Endothelial cell of coronary artery (primary cell): ENCODE measurements at places on chromosomes 4 and X. TPM values are rescaled to one million over a fixed set of nuclear protein-coding genes. Genes with fewer than 3 reads are reported as not detected.

Gene ASMT
- not detected in 2 replicates for total RNA-seq

Gene GSPT2
- total RNA-seq = 4.3 and 5.2 TPM in 2 replicates

Gene GAGE12F
- total RNA-seq = not detected in 2 replicates

Gene ZNF157
- not detected in 2 replicates for total RNA-seq

Gene MFAP3L
- 0.36 and 1.4 TPM in 2 replicates for total RNA-seq

Gene MSX1
- 3.5 and 3.6 TPM in 2 replicates for total RNA-seq

Gene PNMA3
- total RNA-seq = not detected in 2 replicates

Gene ZAR1
- not detected in 2 replicates for total RNA-seq
